ENCODE measurements at places on chromosomes 6 and 20.

GRCh38 chr6:138087593-138088325 lies 19.5 kb downstream of the PERP start:
- no peak overlapping the region for H3K4me3 ChIP-seq
- H3K4me1 ChIP-seq: peaks cover 30% of the 10 kb centered on the region
- peak overlapping the region; percentile 89 for H3K27ac ChIP-seq
- no peaks in the 10 kb centered on the region for H3K27me3 ChIP-seq

DNA sequence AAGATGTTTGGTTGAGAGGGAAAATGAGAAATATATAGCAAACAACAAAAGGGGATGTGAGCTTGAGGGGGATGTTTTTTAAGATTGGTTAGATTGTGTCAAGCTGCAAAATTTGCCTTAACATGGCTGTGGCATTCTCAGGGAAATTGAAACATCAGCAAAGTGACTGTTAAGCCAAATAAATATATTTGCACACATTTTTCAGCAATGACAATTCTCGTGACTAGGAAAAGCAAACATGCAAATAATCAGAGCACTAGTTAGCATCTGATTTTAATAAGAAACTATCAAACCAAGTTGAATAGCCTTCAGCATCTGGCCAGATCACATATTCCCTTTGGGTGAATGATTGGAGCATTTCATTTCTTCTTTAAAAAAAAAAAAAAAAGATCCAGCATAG lies 262.8 kb downstream of the TBC1D7 start:
- no peak overlapping the region for H3K4me3 ChIP-seq
- no peaks in the 10 kb centered on the region for H3K4me1 ChIP-seq
- H3K36me3 ChIP-seq: no peaks in the 10 kb centered on the region
- no peaks in the 10 kb centered on the region for H3K27me3 ChIP-seq

DNA sequence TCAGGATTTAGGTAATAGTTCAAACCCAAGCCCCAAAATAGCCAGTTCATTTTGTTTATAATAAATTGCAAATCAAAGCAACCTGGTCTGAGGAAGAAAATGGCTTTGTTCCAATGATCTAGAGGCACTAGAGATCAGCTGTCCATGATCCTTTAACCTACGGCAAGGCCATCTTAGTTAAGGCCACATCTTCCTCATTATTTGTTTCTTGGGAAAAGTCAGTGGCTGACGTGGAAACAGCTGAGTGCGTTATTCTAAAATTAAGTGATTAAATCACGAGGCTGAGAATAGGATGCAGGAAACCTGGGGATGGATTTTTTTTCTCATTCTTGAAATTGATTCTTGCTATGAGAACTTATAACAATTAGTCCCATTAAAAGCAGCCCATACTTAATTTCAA lies 10.1 kb upstream of the TENT5A start:
- no peaks in the 10 kb centered on the region for H3K27me3 ChIP-seq
- no peaks in the 10 kb centered on the region for H3K36me3 ChIP-seq
- H3K27ac ChIP-seq: no peak overlapping the region
- peaks cover 14% of the 10 kb centered on the region for H3K4me1 ChIP-seq
- DNase-seq: no peak

GRCh38 chr6:28212510-28213212 lies 12.4 kb upstream of the ZSCAN9 start:
- H3K27me3 ChIP-seq: peaks cover 77% of the 10 kb centered on the region
- peaks cover 12% of the 10 kb centered on the region for H3K4me1 ChIP-seq
- H3K27ac ChIP-seq: no peak overlapping the region
- H3K36me3 ChIP-seq: no peaks in the 10 kb centered on the region
- peak overlapping the region; percentile 38 for H3K4me3 ChIP-seq

- H3K27me3 ChIP-seq: no peaks in the 10 kb centered on the region
- no peak overlapping the region for H3K4me3 ChIP-seq
- H3K4me1 ChIP-seq: no peaks in the 10 kb centered on the region
- H3K36me3 ChIP-seq: no peaks in the 10 kb centered on the region
Observed at GRCh38 chr20:18443886-18444285, 22.9 kb downstream of the DZANK1 start.

DNA sequence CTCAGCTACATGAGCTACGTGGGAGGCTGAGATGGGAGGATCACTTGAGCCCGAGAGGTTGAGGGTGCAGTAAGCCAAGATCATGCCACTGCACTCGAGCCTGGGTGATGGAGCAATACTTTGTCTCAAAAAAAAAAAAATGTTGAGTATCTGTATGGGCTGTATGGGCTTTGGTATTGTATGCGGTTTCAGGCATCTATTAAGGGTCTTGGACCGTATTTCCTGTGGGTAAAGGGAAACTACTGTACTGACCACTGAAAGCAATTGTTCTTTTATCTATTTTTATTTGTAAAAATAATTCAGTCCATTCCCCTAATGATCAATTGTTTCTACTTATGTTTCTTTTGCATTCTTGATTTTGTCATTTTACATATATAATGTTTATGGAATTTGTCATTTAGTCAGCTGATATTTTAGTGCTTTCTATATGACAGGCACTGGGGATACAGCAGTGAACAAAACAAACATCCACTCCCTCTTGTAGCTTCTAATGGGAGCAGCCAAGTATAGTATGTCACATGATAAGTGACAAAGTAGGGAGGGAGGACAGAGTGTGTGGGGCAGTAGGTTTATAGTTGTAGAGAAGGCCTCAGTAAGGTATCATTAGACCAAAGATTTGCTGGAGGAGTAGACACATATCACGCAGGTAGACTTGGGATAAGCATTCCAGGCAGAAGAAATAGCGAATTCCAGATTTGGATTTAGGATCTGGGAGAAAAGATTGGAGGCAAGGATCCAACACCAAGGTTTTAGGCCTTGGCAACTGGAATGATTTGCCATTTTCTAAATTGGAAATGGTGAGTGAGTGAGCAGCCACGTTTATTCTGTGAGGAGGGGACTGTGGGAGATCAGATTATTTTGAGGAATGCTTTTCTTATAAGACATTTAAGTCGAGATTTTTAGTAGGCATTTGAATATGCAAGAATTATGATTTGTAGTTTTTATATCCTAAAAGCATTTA lies 6.0 kb downstream of the PCMT1 start:
- H3K27ac ChIP-seq: peak overlapping the region; percentile 52
- peak; percentile 54 for DNase-seq
- H3K4me1 ChIP-seq: peaks cover 9% of the 10 kb centered on the region
- H3K27me3 ChIP-seq: no peaks in the 10 kb centered on the region
- peaks cover 3% of the 10 kb centered on the region for H3K36me3 ChIP-seq
- H3K4me3 ChIP-seq: no peak overlapping the region

DNA sequence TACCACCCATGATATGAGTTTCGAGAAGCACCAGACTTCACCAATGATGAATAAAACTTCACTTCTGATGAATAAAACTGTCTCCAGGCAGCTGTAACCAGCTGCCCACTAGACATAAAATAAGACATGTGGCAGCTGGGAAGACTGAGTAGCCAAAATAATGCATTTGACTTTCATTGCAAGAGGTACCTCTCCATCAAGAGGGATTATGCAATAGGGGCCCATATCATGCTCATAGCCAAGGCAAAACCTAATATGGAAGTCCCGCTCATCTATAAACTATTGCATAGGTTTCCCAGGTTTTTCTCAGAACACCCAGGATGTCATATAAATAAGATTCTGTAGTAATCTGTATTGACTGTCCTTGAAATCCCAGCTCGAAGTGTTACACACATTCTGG lies 155.5 kb downstream of the SIM1 start:
- H3K27me3 ChIP-seq: no peaks in the 10 kb centered on the region
- no peaks in the 10 kb centered on the region for H3K4me1 ChIP-seq
- DNase-seq: no peak

DNA sequence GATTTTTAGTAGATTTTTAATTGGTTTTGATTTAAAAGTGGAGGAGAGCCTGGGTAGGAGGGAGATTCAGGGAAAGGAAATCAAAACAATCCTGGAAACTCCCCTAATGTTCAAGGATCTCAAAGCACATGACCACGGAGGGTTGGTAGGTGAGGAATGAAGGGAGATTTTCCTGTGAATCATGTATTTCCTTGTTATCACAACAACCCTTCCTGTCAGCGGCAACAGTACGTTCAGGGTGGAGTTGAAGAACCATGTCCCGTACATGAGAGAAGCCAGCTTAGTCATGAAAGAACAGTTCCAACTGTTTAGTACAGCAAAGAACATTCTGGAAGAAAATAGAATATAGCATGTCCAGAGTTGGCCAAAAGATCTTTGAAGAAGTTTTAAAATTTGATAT lies 79.4 kb upstream of the SCAF8 start:
- no peak overlapping the region for H3K4me3 ChIP-seq
- H3K36me3 ChIP-seq: no peaks in the 10 kb centered on the region
- DNase-seq: peak; percentile 15

DNA sequence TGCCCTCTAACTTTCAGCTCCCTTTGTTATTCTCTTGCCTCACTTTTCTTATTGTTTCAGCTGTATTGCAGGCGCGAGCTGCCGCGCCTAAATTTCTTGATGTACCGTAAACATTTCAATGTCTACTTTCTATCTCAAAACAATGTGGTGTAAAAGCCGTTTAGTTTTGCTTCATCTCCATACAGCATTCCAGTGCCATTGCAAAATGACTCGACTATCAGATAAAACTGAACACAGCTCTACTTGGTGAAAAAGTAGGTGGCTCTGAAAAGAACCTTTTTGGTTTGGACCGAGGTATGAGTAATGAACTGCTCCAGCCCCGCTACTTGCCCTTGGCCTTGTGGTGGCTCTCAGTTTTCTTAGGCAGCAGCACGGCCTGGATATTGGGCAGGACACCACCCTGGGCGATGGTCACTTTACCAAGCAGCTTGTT lies 74.6 kb downstream of the OR2B2 start:
- H3K27ac ChIP-seq: peak overlapping the region; percentile 87
- H3K36me3 ChIP-seq: no peaks in the 10 kb centered on the region
- DNase-seq: no peak

- no peak overlapping the region for H3K27ac ChIP-seq
- H3K4me1 ChIP-seq: no peaks in the 10 kb centered on the region
Observed at GRCh38 chr6:161424421-161424820, 150.6 kb upstream of the AGPAT4 start.

- no peaks in the 10 kb centered on the region for H3K27me3 ChIP-seq
- no peaks in the 10 kb centered on the region for H3K36me3 ChIP-seq
- no peak overlapping the region for H3K27ac ChIP-seq
- no peaks in the 10 kb centered on the region for H3K4me1 ChIP-seq
- DNase-seq: no peak
Observed at GRCh38 chr6:17021539-17021889, 80.3 kb upstream of the STMND1 start.

DNA sequence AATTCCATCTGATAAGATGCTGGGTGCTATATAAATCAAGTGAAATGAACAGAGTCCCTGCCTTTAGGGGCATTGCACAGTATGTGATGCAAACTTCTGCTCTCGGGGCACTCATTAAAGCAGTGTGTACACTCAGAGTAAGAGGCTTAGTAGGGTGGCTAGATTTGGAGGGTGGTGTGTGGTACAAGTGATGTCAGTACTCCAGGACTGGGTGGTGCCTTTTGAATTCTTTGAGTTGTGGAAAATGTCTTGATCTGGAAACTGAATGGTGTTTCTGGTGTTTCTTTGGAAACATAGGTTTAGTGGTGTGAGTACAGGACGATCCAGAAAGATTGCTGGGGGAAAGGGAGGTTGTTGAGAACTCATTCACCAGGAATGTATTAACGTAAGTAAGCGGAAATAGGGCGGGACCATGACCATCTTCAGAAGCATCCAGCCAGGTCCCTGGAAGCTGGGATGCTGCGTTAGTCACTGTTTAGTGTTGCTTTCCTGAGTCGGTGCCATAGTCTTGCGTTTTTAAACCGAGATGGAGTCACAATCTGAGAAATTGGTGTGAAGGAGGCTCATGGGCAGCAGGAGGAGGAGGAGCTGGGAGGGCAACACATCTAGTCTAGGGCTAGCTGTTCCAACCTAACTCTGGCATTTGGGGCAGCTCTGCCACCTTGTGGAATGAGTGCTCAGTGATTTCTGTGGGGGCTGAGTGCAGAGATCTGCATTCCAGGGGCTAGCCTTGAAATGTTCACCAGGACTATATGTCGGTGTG lies 70.3 kb downstream of the SCAND1 start:
- peaks cover 11% of the 10 kb centered on the region for H3K36me3 ChIP-seq
- no peaks in the 10 kb centered on the region for H3K27me3 ChIP-seq
- no peaks in the 10 kb centered on the region for H3K4me1 ChIP-seq

GRCh38 chr6:80003826-80004172 lies 650 bp upstream of the TTK start:
- peak overlapping the region; percentile 97 for H3K4me3 ChIP-seq
- no peaks in the 10 kb centered on the region for H3K27me3 ChIP-seq
- no peaks in the 10 kb centered on the region for H3K4me1 ChIP-seq

DNA sequence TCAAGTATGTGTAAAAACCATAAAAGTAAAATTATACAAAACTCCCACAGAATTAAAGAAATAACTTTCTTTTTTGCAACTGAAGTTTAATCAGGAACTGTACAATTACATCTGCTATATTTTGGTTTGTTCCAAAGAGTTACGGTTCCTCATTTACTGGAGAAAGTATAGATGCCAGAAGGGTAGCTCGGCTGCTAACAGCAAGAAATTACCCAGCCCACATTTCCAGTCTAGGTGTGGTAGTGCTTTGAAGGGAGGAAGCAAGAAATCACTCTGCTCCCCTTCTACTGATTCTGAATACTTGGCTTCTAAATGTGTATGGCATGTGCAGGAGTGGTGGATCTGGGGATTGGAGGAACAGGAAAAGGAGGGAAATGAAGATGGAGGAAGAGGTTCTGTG lies 441.3 kb downstream of the CDC5L start:
- H3K4me1 ChIP-seq: no peaks in the 10 kb centered on the region
- no peak for DNase-seq
- H3K36me3 ChIP-seq: no peaks in the 10 kb centered on the region
- no peak overlapping the region for H3K27ac ChIP-seq

- no peaks in the 10 kb centered on the region for H3K36me3 ChIP-seq
- no peak overlapping the region for H3K27ac ChIP-seq
- peaks cover 7% of the 10 kb centered on the region for H3K27me3 ChIP-seq
- H3K4me1 ChIP-seq: no peaks in the 10 kb centered on the region
Observed at GRCh38 chr20:21571841-21572690, 58.2 kb upstream of the NKX2-2 start.

- no peaks in the 10 kb centered on the region for H3K27me3 ChIP-seq
- H3K4me1 ChIP-seq: no peaks in the 10 kb centered on the region
- H3K27ac ChIP-seq: no peak overlapping the region
Observed at GRCh38 chr6:69265706-69266105, 531.1 kb downstream of the LMBRD1 start.

GRCh38 chr6:27650620-27651370 lies 177.9 kb upstream of the ZNF184 start:
- peak; percentile 40 for DNase-seq
- no peaks in the 10 kb centered on the region for H3K36me3 ChIP-seq
- no peak overlapping the region for H3K4me3 ChIP-seq
- H3K27ac ChIP-seq: no peak overlapping the region

DNA sequence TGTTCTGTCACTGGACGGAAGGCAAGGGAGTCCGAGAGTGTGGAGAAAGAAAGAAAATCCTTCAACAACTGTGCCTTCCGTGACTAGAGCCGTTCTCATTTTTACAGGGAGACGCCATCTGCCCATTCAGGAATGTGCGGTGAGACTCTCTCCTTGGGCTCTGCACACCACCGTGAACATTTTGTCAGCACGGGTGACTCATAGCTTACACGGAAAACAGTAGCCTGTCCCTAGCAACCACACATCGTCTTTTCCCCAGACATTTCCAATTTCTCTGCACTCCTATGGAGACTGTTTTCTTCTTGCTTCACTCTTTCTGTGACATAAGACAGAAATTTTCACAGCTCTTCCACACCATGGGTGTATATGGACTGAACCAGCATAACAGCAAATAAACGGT lies 55.1 kb downstream of the TBXT start:
- H3K27me3 ChIP-seq: no peaks in the 10 kb centered on the region
- H3K4me3 ChIP-seq: no peak overlapping the region
- DNase-seq: no peak
- H3K36me3 ChIP-seq: no peaks in the 10 kb centered on the region

- no peak for DNase-seq
- H3K27me3 ChIP-seq: no peaks in the 10 kb centered on the region
- no peaks in the 10 kb centered on the region for H3K36me3 ChIP-seq
- no peak overlapping the region for H3K27ac ChIP-seq
Observed at GRCh38 chr6:13355999-13356785, 27.9 kb upstream of the TBC1D7 start.
